Large intestine (tissue), 12 donors: ENCODE measurements at places on chromosomes 2 and 18. TPM values are rescaled to one million over a fixed set of nuclear protein-coding genes. Genes with fewer than 3 reads are reported as not detected.

DNA sequence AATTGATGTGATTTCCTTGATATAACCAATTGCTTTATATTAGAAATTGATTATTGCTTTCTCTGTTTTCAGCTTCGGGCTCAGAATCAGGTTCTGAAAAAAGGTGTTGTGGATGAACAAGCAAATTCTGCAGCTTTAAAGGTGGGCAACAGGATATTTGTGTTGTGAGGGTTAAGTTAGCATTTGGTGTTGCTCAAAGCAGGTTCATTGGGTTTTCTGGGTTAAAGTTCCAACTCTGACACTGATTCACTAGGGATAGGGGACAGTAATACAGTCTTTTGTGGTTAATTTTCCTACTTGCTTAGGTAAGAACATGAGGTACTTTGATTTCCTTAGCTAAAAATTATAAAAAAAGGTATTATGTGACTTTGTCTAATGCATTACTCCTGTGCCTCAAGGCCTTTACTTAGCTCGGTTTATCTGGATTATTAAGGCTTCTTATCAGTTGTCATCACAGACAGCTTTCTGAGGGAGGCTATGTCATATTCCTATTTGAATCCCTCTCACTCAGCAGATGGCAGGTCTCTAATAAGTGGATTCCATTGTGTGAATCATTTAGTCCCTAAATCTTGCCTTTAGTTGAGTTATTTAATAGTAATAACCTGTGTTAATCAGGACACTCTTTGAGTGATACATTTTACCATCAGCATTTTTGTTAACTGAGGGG lies 78.9 kb upstream of the STON1 start:
- no peak for DNase-seq

DNA sequence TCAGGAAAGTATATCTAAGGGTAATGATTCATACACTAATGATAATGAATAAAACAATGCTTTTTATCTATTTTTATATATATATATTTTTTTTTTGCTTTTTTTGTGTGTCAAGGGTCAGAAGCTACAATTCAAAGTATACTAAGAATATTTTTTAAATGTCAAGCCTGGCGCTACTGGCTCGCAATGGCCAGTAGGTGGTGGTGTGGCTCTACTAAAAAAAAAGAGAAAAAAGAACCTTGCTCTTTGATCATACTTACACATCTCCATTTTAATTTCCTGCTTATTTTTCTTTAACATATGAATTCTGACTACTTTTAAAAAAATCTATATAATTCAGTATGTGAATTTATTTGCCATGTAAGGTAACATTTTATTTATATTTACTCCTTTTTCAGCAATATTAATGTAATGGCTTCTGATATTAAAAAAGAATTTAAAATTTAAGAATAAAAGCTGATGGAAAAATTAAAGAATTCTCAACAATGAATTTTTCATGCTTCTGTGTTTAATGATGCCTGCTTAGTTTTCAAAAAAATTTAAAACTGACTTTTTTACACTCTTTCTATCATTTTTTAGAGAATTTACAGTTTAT lies 232.9 kb downstream of the GULP1 start:
- peak; percentile 32 for DNase-seq

GRCh38 chr18:49815927-49816326 lies 2.6 kb upstream of the ACAA2 start:
- no peak for DNase-seq

DNA sequence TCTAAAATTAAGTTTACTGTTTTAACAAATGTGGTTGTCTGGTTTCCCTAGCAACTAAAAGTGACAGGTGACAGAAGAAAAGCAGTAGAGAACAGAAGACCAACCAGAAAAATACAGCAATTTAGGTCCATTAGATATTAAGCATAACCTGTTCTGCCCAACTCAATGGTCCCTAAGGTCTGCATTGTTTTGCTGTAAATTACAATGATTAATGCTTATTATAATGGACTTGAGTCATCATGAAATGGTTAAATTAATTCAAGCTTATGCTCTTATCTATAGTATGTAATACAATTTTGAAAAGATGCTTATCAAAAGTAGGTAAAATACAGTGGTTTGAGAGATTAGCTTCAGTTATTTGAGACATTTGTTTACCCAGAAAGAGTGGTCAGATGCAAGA lies 378.0 kb downstream of the GRB14 start:
- no peak for DNase-seq

DNA sequence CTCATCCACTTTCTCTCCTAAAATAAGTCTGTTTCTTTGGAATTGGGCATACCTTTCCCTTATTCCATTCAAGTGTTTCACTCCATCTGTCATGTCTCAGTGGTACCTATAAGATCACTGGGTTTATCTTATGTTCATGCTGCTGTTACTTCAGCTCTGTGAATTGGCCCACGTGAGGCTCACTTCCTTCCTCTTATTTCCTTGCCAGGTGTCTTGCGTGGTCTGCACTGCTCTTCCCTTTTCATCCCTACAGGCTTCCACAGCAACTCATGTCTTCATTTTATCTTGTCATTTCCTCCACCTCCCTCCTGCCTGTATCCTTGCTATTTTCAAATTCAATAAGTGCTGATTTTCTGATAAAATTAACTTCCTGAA lies 159.1 kb upstream of the ALPP start:
- DNase-seq, result no peak

DNA sequence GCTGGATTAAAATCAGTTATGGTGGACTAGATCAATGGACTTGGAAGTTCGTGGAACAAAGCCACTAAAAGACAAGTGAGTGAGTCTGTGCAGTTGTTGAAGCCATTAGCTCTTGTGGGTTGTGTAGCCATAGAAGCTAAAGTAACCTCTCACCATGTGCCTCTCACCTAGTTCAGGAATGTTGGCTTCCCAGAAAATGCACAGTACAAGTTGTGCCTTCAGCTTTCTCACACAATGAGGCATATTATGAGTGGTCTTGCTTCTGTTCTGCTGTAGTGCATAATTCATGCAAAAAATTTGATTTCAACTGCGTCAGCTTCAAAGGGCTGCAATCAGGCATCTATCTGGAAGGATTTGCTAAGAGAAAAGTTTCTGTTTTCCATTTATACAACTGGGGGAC lies 26.2 kb downstream of the CERS6 start:
- no peak for DNase-seq

DNA sequence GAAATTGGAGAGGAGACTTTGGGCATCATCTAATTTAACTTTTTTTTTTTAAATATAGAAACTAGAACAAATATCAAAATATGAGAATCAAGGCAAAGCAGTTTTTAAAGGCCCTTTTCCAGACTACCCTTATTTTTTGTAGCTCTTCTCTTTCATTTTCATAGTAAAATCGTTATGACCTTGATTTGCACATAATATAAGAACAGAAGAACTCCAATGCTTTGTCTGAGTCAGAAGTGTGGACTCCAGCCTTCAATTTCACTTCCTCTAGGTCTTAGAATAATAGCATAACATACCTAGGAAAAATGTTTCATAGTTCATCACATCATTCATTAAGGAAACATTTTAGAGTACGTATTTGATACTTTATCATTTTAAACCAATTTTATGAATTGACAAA lies 74.4 kb downstream of the ANKRD12 start:
- no peak for DNase-seq

- DNase-seq, result no peak
Measured at GRCh38 chr2:225930687-225931086, 531.2 kb downstream of the NYAP2 start.

DNA sequence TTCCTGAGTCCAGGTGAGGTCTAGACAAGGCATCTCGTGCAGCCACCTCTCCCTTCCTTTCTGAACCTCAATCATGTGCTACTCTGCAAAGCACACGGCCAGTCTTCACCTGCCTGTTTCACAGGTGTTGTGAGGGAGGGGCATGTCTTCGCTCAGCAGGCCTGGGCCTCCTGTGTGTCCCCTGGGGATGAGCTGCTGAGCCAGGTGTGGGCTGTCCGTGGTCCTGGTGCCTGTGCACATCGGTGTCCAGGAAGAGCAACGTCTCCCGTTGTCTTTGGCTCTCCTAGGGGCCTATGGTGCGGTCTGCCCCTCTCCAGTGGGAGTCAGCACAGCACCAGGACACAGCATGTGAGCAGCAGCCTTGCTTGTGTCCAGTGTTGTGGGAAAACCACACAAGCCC lies 16.7 kb downstream of the ARHGEF4 start:
- DNase-seq, result no peak

- DNase-seq, result no peak
Measured at GRCh38 chr2:115606350-115606749, 1163.9 kb downstream of the DPP10 start.

DNA sequence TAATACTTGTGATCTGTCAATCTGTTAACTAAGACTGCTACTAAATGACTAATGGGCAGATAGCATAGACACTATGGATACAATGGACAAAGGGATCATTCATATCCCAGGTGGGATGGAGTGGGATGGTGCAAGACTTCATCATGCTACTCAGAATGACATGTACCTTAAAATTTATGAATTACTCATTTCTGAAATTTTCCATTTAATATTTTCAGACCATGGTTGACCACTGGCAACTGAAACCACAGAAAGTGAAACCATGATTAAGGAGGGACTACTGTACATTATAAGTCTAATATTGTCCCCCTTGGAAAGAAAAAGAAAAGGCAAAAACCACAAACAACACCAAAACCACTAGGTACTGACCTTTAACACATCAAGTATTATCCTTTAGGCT lies 247.0 kb upstream of the SYT4 start:
- DNase-seq, result no peak

TRIM43 gene
- polyA plus RNA-seq, result not detected

NRP2 gene
- 37.2 TPM for polyA plus RNA-seq

WDSUB1 gene
- polyA plus RNA-seq, result 13.7 TPM
